Kidney tubule cell (primary cell): ENCODE measurements at places on chromosomes 4 and X.

GRCh38 chrX:69808375-69808774 lies 192.5 kb downstream of the EDA start:
- DNase-seq = no peak

DNA sequence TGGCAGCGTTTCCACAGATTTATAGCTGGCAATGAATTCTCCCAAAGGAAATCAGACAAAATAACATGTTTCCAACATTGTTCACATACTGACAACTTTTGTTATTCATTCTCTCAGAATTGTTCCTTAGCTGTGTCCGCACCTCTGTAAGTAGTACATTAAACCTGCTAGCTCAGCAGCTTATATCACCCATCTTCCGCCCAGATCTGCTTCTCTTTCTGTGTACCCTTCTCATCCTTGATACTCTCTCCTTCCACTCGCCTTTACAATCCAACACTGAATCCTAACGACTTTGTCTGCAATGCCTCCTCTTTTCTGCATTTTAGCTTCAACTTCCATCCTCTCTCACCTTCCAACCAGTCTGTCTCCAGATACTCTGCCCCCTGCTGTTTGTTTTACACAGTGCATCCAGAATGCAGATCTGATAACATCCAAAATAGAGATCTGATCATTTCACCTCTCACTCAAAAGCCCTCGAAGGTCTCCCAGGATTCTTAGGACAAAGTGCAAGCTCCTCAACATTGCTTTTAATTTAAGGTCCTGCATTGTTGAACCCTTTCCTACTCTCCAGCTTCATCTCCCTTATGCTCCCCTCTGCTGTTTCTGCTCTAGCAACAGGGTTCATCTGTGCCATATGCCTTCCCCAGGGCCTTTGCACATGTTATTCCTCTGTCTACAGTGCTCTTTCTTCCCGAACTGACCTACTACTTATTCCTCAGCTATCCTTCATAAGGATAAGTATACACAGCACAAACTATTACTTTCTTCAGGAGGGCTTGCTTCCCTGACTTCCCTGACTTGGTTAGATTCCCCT lies 67.3 kb upstream of the VBP1 start:
- peak; percentile 29 for DNase-seq

- no peak for DNase-seq
These were observed 262.9 kb upstream of the IL1RAPL1 start for GRCh38 chrX:28324321-28324721.

DNA sequence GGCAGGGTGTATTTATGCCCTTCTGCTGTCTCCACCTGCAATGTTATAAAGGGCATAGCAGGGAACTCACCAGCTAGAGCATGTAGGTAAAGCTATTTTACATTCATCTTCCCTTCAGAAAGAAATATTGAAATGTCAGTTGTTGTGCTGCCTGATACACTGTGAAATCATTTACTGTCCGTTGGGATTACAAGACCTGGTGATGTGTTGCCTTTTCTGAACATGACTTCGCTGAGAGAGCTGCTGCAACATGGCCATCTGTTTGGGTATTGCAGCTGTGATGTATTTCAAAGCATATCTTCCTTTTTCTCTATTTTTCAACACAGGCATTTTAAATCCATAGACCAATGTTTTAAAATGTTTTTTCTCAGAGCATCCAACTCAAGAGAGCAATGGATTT lies 644.1 kb upstream of the GNPDA2 start:
- no peak for DNase-seq

- no peak for DNase-seq
These were observed 37.4 kb downstream of the CYTL1 start for GRCh38 chr4:4981827-4982226.

GRCh38 chrX:110059410-110059809 lies 56.5 kb downstream of the TMEM164 start:
- no peak for DNase-seq

DNA sequence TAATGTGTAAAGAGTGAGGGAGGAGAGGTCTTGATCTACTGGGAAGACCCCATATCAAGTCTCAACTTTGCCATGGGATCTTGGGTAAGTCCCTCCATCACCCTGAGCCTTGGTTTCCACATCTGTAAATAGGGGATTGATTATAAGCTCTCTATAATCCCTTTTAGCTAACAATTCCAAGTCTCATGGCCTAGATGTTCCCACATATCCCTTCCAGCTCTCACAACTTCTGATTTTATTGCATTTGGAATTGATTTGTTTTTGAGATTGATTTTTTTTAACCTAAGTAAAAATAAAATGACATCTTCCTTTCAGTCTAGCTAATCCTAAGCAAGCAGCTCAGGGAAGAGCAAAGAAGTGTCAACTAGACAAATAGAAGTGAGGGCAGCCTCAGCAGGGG lies 29.8 kb downstream of the SMIM20 start:
- no peak for DNase-seq

GRCh38 chrX:16654093-16654492 lies 4.1 kb downstream of the S100G start:
- DNase-seq = no peak

DNA sequence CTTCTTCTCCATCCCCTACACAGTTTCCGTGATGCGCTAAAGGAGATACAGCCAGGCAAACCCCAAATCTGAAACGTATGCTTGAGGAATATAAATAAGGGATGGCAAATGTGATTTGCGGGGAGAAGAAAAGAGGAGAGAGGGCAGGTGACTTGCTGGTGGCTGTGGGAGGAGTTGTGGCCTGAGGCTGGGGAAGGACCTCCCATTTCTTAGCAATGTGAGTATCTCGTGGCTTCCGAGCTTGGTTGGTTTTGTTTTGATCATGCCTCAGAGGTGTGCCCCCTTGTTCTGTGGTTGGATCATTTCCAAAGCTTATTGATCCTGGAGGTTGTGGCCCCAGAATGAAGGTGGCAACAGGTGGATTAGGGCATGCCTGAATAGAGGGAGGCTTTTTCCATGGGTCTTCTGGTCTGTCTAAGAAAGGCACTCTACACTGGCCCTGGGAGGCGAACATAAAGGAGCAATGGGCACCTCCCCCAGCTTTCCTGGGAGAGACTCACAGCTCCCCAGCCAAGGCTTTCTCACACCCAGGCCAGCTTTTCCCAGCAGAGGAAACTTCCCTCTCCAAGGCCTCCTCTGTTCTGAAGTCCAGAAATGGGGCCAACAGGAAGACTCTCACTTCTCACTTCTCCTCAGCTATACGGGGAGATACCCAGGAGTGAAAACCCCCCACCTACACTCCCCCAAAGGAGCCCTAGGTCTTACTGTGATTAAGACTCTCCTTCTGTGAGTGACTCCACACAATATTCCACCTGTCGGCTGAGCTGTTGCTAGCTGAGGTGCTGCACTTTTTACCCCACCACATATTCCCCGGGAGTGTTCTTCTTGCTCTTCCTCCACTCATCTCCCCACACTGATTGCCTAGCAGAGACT lies 40.0 kb downstream of the C4orf51 start:
- peak; percentile 31 for DNase-seq

GRCh38 chr4:156251373-156252065 lies 297.9 kb upstream of the CTSO start:
- DNase-seq = no peak

GRCh38 chr4:63459329-63459728 lies 949.9 kb downstream of the TECRL start:
- DNase-seq = no peak

GRCh38 chr4:98583265-98583664 lies 75.1 kb downstream of the TSPAN5 start:
- DNase-seq = peak; percentile 17

- no peak for DNase-seq
These were observed 71.6 kb upstream of the CLCN4 start for GRCh38 chrX:10085223-10085622.

DNA sequence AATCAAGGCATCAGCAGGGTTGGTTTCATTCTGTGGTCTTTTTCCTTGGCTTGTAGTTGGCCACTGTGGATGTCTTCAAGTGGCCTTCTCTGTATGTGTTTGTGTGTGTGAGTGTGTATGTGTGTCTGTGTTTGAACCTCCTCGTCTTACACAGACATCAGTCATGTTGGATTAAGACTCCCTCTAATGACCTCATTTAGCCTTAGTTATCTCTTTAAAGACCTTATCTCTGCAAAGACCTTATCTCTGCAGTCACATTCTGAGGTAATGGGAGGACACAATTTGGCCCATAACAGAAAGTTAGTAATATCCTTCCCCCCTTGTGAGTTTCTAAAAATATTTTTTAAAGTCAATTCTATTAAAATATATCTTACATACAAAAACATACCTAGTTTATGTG lies 126.7 kb downstream of the EMCN start:
- DNase-seq = no peak

DNA sequence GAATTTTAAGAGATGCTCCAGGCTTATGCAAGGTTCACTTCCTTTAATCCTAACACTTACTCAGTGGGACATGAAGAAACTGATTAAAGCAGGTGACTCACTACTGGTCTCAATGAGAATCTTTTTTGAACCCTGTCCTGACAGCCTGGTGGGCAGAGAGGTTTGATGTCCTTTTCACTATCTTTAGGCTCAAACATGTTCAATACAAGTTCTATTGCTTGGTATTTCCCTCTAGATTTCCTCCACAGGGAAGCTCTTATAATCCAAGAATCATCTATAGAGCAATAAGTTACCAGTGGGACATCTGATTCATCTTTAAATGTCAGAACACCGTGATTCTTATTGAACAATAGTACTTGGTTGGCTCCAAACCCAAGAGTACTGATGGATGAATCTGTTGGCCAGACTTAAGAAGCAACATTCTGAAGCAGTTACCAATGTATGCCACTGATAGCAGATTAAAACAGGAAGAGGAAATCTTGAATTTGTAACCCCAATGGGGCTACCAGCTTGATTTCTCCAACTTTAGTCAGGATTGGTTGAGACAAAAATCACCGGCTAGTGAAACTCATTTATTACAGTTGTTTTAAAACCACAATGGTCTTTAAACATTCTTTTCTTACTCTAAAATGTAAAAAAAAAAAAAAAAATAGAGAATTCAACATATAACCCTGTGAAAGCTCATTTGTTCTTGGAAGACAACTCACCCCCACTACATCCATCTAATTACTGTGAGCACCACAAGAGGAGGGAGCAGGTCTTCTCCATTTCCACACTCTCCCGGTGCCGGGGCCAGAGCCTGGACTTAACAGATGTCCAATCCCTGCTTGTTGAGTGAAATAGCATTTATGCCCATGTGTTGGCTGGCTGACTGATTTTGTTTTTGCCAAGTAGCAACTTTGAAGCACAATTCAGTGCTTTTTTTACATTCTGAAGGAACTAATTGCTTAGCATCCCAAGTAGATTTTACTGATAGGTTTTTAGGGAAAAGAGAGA lies 43.3 kb downstream of the FGFBP1 start:
- peak; percentile 73 for DNase-seq

GRCh38 chr4:65831828-65832227 lies 161.5 kb upstream of the EPHA5 start:
- no peak for DNase-seq

DNA sequence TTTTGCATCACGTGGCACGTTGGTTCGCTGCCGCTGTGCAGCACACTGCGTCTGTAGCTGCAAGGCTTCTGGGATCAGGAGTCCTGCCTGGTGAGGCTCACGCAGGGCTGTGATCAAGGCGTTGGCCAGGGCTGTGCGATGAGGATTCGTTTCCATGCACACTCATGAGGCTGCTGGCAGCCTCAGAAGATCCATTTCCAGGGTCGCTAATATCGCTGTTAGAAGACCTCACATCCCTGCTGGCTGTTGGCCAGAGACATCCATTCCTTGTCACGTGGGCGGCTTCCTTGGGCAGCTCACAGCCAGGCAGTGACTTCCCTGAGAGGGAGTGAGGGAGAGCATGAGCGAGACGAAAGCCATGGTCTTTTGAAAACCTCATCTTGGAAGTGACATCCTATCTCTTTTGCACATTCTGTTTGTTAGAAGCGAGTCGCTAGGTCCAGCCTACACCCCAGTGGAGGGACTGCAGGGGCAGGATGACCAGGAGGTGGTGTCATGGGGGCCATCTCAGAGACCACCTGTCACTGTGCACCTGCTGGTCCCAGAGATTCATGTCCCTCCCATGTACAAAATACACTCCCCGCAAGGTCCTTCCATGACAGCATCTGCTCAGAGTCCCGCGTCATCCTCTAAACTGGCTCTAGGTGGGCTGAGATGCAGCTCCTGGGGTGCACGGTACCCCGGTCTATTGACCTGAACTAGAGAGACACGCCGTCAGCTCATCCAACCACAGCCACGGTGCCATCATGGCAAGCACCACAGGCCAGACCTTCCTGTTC lies 12.2 kb downstream of the RGS12 start:
- DNase-seq = peak; percentile 43

DNA sequence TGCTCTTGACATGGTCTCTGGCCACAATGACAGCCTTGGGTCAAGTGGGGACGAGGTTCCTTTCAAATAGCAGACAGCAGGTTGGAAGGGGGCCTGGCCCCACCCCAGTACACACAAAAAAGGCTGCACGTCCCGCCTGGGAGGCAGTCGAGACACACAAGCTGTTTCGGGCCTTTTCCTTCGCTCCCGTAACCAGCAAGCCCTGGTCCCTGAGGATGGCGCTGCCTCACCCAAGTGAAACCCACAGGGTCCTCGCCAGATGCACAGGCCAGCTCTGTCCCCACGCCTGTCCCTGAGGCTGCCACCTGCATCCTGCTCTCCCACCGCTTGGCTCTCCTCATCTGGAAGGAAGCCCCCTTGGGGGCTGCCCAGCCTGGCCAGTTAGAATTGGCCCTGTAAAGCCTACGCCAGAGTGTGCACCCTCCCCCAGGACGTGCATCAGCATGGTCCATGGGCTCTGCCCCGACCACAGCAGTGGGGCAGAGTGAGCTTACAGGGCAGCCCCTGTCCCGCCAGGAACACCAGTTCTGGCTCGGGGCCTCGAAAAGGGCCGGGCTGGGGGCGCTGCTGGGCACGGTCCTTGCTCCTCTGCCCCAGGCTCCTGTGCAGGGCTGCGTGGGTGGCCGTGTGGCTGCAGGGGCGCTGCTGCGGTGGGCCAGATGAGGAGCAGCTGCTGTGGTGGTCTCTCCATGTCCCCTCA lies 2.0 kb downstream of the CPLX1 start:
- DNase-seq = no peak

GRCh38 chr4:84439996-84440395 lies 59.1 kb downstream of the NKX6-1 start:
- no peak for DNase-seq

DNA sequence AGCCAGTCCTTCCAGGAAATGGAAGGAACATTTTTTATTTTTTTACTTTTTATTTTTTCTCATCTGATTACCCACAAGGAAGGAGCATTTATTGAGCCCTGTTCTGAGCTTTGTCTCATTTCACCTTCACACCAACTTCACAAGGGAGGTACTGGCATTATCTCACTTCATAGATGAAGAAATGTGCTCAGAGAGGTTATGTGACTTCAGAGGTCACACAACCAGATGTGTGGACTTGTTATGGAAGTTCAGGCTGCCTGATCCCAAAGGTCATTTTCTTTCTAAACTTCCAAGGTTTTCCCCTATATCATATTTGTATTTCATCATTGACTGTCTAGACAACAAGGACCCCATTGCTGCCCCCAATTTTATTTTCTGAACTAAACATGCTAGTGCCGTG lies 160.3 kb downstream of the DCLK2 start:
- DNase-seq = no peak

- DNase-seq = no peak
These were observed 226.8 kb downstream of the STIM2 start for GRCh38 chr4:27087306-27088045.
